ENCODE measurements at places on chromosomes 1 and 21.
A peak's percentile ranks its signal among the peaks of the same experiment; 100 is the strongest.

DNA sequence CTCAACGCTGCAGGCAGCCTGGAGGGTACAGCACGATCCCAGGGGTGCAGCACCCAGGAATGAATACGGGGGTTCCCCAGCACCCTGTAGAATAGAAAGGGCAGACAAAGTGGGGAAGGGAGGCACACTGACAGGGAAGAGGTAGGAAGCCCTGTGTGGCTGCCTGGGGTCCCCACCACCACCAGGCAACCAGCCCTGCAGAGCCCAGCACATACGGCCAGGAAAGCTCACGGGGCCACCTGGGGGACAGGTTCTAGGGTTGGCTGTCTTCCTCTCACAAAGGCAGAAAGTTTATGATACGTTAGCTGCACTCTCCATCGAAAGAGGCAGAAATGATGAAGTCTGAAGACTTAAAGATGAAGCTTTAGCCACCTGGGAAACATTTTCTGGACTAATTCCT is 52.5 kb downstream of the ARHGEF16 start:
- DNase-seq: no peak

- DNase-seq: no peak
These were observed 203.1 kb upstream of the GALNT2 start for GRCh38 chr1:229863651-229864545.

DNA sequence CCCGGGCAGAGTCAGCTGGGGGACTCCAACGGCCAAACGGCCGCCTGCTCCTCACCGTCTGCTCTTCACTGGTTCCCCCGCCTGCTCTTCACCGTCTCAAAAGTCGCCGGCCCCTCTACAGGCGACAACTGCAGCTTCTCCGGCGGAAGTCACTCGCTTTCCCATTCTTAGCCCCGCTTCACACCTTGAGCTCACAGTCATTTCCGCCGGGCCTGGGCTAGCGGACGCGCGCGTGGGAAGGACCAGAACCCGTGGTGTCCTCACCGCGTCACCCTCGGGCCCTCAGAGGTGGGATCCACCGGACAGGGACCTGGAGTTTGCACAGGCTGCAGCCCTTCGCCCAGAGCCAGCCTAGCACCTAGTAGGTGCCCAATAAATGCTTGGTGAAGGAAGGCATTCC is 27.9 kb upstream of the HJV start:
- DNase-seq: no peak

DNA sequence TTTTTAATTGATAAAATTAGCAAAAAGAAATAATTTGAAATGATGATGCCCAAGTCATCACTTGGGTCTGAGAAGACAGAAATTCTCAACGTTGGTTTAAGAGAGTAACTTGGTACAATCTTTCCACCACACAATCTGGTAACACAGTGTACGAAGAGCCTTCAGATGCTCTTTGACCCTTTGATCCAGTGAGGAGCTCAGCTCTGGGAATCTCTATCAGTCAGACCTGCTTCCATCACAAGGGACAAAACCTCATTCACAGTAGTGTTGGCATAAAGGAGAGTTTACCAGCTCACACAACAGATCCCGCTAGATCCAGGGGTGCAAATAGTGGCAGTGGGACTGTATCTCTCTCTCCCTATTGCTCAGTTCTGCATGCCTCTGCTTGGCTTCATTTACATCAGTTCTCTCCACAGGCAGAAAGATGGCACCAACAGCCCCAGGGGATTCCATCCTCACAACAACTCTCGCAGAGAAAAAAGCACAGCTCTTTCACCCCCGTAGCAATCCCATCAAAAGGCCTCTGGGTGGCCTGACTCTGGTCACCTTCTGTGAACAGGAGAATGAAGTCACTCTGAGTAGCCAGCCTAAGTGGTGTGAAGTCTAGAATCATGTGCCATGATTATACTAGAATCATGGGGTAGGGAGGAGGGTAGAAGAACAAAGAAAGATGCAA is 119.7 kb downstream of the ZNF281 start:
- no peak for DNase-seq

DNA sequence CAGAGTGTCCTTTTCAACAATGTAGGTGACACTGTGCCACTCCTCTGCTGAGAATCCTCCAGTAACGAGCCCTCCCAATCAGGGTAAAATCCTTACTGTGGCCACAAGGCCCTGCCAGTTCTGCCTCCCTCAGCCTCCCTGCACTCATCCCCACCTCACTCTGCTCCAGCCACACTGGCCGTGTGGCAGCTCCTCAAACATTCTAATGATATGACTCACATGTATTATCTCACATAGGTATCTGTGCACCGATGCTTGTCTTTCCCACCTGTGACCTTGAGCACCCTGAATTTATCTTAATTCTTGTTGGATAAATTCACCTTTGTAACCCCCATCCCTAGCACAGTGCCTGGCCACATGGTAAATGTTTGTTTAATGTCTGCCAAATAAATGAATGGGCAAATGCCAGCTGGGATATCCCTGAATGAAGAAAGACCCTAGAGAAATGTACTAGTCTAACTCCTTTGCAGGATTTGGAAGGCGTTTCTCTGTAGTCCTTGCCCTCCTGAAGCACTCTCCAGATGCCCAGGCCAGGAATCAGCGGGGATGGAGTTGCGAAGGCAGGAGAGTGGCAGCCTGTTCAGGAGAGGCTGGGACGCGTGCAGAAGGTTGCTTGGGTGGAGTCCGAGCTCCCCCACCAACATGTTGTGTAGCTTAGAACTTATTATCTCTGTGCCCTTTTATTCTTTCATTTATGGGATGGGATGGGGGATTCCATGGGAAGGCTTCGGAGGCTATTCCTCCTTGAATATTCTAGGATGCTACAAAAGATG is 106.0 kb downstream of the TMEM53 start:
- DNase-seq: no peak

DNA sequence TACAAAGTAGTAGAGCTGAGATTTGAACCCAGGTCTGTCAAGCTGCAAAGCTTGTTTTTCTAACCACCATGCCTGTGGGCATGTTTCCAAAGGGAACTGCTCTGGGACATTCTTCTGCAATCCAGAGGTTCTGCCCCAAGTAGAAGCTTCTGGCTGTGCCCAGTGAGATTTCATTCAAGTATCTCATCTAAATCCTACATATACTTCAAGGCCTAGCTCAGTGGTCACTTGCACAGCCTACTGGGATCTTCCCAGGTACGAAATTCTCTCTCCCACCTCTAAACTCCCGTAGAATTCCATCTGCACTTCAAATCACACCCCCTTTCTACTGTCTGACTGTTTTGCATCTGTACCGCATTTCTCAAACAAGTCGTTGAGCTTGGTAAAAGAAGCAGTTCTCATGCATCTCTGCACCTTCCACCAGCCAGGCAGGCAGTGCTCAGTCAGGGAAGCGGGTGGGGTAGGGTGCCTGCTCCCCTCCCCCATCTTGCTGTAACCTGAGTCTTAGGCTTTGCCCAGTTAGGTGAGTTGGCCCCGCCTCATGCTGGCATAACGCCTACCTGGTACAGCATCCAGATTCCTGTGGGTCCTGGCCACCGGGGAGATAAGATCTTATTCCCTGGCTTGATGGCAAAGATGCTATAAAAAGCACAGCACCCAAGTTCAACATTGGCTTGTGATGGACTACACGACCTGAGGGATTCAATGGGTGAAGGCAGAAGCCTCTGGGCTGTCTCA is 13.5 kb downstream of the SLC9A1 start:
- no peak for DNase-seq

- peak; percentile 72 for DNase-seq
These were observed 79.6 kb downstream of the NME7 start for GRCh38 chr1:169288011-169288414.

DNA sequence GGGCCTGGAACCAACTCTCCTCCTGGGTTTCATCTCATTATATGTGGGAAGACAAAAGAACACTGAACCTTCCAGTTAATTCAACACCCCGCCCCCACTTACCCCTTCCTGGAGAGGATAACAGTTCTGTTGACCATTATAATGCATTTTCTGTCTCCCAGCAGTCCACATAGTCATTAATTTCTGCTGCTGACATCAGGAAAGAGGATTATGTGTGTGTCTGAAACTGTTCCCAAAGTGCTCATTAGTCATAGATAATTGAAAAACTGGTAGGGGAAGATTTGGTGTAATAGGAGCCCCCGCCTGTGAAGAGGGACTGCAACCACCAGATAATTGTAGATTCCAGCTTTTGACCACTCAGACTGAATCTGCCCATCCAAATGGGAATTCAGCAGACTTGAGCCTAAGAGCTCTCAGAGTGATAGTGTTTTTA is 208.7 kb downstream of the FGGY start:
- peak; percentile 88 for DNase-seq

DNA sequence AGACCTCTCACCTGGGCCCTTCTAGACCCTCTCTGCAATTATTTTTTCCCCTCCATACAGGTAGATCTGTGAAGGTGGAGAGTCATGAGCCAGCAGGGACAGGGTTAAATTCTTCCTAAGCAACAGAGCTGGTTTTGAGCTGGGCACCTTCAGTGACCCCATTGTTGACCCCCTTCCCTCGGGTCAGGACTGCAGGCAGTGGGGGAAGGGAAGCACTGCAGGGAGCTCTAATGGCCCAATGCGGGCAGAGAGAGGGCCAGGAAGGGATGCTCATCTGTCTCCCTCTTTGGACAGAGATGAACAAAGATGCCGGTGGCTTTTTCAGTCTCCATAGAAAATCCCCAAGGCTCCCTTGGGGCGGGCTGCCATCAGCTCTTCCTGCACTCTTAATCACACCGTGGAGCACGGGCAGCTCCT is 21.4 kb downstream of the SOX13 start:
- DNase-seq: no peak

- no peak for DNase-seq
These were observed 278.2 kb downstream of the NTNG1 start for GRCh38 chr1:107419003-107419402.

DNA sequence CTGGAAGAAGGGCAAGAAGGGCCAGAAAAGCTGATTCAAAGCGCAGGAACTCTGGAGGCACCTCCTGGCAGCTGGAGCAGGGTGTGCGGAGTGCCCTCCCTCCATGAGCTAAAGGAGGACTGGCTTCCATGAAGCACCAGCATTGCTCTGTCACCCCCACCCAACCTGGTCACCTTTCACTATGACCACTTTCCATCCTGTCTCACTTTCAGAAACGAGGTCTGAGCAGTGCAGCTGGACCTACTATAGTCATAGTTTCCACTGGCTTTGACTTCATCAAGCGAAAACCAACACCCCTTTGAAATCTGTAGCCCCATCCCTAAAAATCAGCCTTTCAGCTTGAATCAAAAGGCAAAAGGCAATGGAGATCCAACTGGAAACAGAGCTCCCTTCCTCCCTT is 84.8 kb upstream of the CACNA1E start:
- no peak for DNase-seq

DNA sequence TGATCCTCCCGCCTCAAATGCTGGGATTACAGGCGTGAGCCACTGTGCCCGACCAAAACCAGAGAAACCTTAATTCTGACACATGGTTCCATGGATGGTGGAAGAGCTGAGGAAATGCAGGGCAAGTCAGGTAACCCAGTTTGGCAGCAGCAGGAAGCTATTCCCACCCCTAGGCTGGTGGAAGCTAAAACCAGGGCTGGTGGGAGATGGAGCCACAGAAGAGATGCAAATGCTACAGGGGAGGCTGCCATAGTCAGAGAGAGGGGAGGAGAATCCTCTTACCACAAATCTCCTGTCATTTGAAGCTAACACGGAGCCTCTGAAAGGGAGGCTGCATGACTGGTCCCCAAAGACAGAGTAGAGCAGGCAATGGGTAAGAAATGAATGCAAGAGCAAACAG is 4.1 kb upstream of the CDC42BPA start:
- no peak for DNase-seq

DNA sequence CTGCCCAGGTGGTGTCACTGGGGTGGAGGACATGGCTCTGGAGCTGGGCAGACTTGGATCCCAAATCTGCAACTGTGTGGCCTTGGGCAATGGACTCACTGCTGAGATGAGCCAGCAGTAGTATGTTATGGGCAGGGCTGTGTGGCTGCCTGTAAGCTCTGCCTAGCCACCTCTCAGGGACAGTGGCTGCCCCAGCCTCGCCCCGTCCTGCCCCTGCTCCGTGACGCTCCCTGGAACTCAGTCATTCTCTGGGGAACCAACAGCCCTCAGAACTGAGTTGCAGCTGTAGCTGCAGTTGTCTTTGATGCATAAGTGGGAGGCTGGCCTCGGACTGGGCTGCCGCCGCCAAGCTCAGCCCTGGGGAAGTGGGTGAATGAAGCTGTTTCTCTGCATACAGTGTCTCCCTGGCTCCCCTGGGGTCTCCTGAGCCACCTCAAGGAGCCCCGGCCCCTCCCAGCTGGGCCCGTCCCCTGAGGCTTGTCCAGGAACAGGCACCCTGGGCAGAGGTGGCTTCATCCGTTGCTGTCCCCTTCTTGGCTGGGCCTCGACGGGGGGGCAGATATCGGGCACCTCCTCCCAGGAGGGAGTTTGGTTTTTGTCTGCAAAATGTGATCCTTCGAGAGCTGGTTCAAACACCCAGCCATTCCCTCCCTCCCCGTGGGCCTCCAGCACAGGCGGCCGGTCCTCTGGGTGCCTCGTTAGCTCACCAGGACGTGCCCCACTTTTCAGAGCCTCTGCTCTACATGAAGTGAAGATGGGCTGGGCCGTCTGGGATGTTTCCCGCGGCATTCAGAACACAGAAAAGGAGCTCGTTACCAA is 26.2 kb upstream of the PLCH2 start:
- no peak for DNase-seq

DNA sequence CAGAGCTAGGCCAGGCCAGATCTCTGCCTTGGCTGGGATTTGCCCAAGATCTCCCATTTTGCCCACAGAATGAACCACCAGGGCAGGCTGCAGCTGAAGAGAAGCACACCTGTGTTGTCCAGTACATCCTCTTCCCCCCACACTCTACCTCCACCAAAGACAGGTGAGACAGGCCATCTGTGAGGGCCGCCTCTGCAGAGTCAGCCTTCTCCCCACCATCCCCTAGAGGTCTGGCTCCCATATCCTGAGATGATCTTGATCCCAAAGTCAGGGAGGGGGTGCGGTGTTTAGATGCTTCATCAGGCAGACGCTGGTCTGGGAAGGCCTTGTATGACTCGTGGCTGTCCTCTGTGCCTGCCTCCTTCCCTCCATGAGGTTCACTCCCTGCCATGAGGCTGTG is 28.7 kb downstream of the HYI start:
- DNase-seq: peak; percentile 7

- no peak for DNase-seq
These were observed 90.0 kb upstream of the NFASC start for GRCh38 chr1:204780630-204781029.

- DNase-seq: peak; percentile 14
These were observed 582.5 kb downstream of the USP25 start for GRCh38 chr21:16312321-16312720.

DNA sequence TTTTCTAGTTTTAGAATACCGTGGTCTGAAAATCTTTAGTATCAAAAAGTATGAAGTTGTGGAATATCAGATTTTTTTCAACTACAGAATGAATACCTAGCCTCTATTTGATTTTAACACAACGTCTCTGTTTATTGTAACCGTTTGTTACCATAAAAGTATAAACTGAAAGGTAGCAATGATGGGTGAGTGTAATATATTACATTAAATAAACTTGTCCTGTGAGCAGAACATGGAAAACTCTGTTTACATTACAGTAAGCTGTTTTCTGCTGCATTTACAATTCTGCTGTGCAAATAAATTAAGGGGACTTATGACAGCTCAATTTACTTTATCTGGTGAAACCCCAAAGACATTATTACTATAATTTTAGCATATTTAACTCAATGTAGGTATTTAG is 62.5 kb downstream of the CHRM3 start:
- no peak for DNase-seq

All from fibroblast of skin of abdomen (primary cell).